ENCODE measurements at places on chromosomes 12 and 14. TPM values are rescaled to one million over a fixed set of nuclear protein-coding genes. Genes with fewer than 3 reads are reported as not detected.

- no peak for ATAC-seq
Observed at GRCh38 chr12:7637615-7638014, 28.1 kb downstream of the APOBEC1 start.

Gene TGM1
- 2.5 TPM for total RNA-seq

Gene OR11H12
- not detected for total RNA-seq

Gene SLC48A1
- 12.8 TPM for total RNA-seq

DNA sequence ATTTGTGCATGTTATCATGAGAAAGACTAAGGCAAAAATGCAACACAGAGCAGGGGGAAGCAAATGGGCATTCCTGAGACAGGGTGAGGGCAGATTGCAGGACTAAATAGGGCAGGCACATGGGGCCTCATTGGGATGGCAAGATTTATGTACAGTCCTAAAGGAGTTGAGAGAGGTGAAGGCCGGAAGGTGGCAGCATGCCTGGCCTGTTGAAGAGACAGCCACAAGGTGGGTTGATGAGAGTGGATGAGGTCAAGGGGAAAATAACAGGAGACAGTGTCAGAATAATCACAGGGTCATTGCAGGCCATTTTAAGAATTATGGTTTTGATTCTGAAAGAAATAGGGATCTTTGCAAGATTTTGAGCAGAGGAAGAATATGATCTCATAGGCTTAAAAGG is 21.0 kb downstream of the PAH start:
- ATAC-seq, result no peak

Gene KLRK1
- 1.6 TPM for total RNA-seq

GRCh38 chr12:80017261-80017870 is 82.0 kb upstream of the OTOGL start:
- no peak for ATAC-seq

GRCh38 chr12:41186026-41186425 is 2.1 kb upstream of the PDZRN4 start:
- ATAC-seq, result no peak

DNA sequence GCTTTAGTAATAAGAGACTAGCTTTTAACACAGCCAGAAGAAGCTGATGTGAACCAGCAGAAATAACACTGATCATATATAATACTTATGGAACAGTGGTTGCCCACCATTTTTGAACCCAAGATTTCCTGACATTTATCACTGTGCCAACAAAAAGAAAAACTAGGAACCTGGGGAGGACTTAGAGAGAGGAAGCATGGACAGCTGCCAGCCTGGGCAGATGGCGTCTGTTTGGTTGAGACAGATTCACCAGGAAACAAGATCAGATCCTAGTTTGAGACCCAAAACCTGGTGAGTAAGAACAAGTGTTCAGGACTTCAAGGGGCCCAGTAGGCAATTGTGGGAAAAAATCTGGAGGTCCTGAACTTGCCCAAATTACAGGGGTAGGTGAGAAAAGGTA is 95.3 kb downstream of the BICD1 start:
- ATAC-seq, result no peak

Gene IL26
- not detected for total RNA-seq

- ATAC-seq, result peak; percentile 30
Observed at GRCh38 chr12:6074979-6075585, 49.4 kb downstream of the VWF start.

Gene PCED1B
- total RNA-seq, result 0.05 TPM

- no peak for ATAC-seq
Observed at GRCh38 chr14:61429316-61429715, 107.9 kb downstream of the PRKCH start.

DNA sequence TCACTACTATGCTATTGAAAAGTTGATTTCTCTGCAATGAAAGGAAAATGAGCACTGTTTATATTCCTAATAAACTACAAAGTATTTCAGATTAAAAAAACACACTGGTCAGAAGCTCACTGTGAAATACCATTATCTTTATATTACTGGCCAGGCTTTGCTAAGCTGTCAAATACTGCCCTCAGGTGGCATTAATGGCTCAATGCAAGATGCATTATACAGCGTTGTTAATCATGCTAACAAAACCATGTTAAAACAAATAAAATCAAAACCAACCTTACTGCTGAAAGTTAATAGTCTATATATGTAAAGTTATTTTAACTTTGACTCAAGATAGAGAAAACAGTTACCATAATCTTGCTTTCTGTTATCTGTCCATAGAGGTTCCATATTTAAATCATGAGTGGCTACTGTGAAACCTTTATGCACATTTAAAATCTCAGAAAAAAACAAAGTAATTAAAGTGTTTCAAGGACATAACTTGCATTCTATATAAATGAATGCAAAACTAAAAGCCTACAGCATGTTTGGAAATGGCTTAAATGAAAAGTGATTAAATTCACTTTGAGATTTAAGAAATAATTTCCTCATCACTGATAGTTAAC is 121.7 kb downstream of the RALGAPA1 start:
- ATAC-seq, result peak; percentile 46

DNA sequence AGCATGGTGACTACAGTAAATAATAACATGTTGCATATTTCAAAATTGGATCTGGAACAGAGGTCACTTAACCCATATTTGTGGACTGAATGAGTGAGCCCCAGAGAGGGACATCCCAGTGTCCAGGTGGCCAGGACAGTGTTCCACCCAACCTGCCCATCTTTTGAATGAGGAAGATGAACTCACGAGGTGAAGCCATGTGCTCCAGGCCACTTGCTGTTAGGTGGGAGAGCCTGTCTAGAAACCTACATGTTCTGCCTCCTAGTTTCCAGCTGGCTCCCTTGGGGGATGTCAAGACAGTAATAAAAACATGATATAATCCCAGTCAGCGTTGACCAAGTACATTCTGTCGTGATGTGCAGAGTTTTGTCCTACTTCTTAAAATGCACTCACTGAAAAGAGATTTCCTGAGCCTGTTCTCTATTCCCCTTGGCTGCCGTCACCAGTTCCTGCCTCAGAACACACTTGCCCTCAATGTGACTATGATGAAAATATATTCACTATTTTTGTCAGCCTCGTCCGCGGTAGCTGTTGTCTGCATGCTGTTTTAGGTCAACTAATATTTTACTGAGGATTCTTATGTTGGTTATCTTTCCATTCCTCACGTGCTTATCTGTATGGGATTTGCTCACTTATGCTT is 25.7 kb downstream of the TSPAN9 start:
- no peak for ATAC-seq

DNA sequence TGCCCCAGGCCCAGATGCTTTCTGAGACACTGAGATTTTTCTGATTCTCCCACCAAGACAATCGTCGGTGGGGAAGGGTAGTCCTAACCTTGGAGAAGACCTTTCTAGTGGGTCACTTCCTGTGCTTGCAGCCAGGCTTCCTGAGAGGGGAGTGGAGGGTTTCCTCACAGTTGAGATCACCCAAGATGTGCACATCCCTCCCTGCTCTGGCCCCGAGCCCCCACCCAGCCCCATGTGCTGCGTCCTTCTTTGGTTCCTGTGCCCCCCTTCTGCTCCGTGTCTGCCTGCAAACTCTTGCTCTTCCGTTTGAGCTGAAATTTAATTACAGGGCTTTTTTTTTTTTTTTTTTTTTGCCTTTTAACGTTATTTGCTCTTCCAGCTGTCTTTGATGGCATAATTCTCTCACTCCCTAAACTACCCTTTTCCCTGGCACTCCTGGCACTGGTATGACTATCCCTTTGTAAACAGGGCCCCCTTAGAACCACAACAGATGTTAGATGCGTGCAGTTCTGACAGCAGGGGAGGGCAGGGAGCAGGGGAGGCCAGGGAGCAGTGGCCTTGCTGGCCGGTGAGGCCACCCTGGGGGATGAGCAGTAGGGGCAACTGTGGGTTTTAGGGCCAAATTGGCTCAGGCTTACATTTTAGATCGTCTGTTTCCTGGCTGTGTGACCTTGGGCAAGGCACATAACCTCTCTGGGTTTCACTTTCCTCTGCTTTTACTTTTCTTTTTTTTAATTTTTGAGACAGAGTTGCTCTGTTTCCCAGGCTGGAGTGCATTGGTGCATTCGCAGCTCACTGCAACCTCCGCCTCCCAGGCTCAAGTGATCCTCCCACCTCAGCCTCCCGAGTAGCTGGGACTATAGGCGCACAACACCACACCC is 144.5 kb downstream of the PHETA1 start:
- no peak for ATAC-seq

- no peak for ATAC-seq
Observed at GRCh38 chr14:22174412-22175277, 414.4 kb downstream of the DAD1 start.

All from motor neuron (in vitro differentiated cells).